HT1080 (cell line): ENCODE measurements at places on chromosomes 11 and 22. TPM values are rescaled to one million over a fixed set of nuclear protein-coding genes. Genes with fewer than 3 reads are reported as not detected.

Gene OR56A1
- not detected in 2 replicates for total RNA-seq

Gene RASSF10
- 0.07 and 0.21 TPM in 2 replicates for total RNA-seq

Gene CCDC87
- 0.03 TPM in 1 of 2 replicates, not detected in the other for total RNA-seq

Gene FDXACB1
- total RNA-seq = 6.0 and 7.0 TPM in 2 replicates

Gene OR8D1
- not detected in 2 replicates for total RNA-seq

Gene GTSE1
- 33.2 and 34.2 TPM in 2 replicates for total RNA-seq

Gene KRTAP5-7
- not detected in 2 replicates for total RNA-seq

Gene TENM4
- 27.1 and 33.5 TPM in 2 replicates for total RNA-seq

Gene ELP4
- 16.8 and 19.7 TPM in 2 replicates for total RNA-seq

Gene ZP1
- 1.7 and 1.9 TPM in 2 replicates for total RNA-seq

Gene CABP7
- total RNA-seq = 0.07 and 0.21 TPM in 2 replicates

Gene DDI1
- not detected in 2 replicates for total RNA-seq

Gene LUZP2
- total RNA-seq = 0.06 and 0.07 TPM in 2 replicates

Gene OR51E2
- total RNA-seq = not detected in 2 replicates

Gene SYT8
- total RNA-seq = not detected in 2 replicates

Gene MIAT
- total RNA-seq = 0.07 and 0.10 TPM in 2 replicates

Gene DDTL
- 2.9 and 5.1 TPM in 2 replicates for total RNA-seq

Gene TPST2
- 42.6 and 50.1 TPM in 2 replicates for total RNA-seq

Gene CHRM1
- total RNA-seq = not detected in 2 replicates

Gene CBLIF
- total RNA-seq = not detected in 2 replicates

Gene SEC14L2
- total RNA-seq = 8.6 and 13.5 TPM in 2 replicates

Gene SLN
- total RNA-seq = 0.17 TPM in 1 of 2 replicates, not detected in the other

Gene LRRC56
- not detected in 2 replicates for total RNA-seq

Gene KRTAP5-1
- not detected in 2 replicates for total RNA-seq

Gene GNAZ
- 0.70 and 1.00 TPM in 2 replicates for total RNA-seq

Gene PIWIL4
- total RNA-seq = 0.03 and 0.43 TPM in 2 replicates
